ENCODE measurements at places on chromosomes 13 and 19.
A peak's percentile ranks its signal among the peaks of the same experiment; 100 is the strongest.

GRCh38 chr13:99596180-99596579 is 94.9 kb downstream of the TM9SF2 start:
- no peak for DNase-seq

- no peak for DNase-seq
These were observed 91.4 kb downstream of the COL4A1 start for GRCh38 chr13:110215606-110216005.

GRCh38 chr13:106686163-106686562 is 118.2 kb upstream of the ARGLU1 start:
- no peak for DNase-seq

DNA sequence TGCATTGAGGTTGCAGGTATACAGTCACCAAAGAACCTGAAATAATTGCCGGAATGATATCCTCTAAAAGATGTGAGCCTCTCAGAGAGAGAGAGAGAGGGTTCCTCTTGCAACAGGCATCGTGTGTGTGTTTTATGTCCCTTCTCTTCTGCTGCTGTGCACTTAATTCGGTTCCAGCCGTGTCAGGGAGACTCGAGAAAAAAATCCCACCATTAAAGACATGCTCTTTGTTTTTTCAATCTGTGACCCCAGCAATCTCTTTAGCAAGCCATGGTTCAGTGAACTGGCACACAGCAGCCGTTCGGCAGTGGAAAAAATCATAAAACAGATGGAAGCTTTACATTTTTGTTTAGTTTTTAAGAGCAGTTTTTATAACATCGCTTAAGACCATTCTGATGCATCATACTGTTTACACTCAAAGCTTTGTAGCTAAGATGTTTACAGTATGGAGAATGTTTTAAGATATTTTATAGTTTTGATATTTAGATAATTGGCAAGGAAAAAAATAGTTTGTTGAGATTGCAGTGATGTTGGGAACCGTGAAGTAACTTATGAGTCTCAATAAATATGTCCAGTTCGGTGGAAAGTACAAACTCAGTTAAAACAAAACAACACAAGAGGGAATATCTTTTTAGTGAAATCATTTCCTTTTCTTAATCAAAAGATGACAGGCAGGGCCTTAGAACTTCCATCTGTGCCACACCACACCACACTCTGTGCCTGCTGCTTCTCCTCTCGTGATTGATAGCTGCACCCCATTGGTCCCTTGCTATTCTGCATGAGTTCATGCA is 31.2 kb upstream of the ZNF536 start:
- no peak for DNase-seq

DNA sequence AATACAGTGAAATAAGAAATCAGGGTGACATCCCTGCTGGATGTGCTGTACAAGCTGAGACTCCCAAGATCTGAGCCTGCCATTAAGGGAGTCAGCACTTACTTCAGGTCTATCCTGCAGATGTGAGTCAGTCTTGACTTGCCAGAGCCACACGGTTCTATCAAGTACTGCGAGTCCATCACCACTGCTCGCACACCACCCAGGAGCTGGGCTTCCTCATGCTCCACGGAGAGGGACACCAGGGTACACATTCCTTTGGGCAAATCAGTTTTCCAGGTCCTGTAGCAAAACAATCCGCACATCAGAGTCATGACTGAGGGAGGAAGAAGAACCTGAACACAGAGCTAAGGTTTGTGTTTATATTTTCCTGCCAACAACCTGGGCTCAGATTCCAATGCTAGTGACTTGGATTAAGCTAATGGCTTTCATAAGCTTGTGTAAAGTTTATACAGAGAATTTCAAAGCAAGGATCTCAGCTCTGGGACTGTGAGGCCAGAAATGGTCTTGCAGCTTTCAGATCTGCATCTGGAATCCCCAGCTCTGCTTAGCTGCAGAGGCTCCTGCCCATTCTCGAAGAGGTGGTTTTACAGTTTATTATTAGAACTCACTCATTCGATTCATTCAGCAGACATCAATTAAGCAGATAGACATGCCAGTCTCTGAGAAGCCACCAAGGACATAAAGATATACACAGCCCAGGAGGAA is 90.6 kb downstream of the KL start:
- DNase-seq, result no peak

DNA sequence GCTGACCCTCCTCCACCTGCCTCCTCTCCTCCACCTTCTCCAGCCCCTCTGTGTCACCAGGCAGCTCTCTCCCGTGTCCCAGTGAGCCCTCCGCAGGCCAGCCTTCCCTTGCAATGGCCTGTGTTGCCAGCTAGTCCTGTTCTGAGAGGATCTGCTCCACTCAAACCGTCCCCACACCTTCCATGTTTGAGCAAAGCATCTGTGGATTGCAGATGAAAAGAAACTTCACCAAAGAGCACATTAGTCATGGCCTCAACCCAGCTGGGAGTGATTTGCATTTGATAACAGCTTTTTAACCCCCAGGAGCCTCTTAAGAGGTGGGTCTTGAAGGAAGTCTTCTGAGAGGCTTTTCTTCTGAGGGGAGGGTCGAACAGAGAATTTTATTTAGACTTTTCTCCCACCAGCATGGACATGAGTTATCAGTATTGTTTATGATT is 72.8 kb downstream of the COL4A2 start:
- DNase-seq, result no peak

GRCh38 chr13:98445340-98446233 is 131.3 kb downstream of the STK24 start:
- peak; percentile 78 for DNase-seq

DNA sequence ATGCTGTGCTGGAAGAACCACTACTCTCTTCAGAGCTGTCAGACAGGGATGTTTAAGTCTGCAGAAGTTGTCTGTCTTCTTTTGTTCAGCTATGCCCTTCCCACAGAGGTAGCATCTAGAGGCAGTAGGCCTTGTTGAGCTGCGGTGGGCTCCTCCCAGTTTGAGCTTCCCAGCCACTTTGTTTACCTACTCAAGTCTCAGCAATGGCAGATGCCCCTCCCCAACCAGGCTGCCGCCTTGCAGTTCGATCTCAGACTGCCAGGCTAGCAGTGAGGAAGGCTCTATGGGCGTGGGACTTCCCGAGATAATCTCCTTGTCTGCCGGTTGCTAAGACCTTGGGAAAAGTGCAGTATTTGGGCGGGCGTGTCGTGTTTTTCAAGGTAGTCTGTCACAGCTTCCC is 42.1 kb upstream of the UQCRFS1 start:
- DNase-seq, result no peak

- DNase-seq, result no peak
These were observed 301.9 kb downstream of the SPRY2 start for GRCh38 chr13:80039000-80039399.

DNA sequence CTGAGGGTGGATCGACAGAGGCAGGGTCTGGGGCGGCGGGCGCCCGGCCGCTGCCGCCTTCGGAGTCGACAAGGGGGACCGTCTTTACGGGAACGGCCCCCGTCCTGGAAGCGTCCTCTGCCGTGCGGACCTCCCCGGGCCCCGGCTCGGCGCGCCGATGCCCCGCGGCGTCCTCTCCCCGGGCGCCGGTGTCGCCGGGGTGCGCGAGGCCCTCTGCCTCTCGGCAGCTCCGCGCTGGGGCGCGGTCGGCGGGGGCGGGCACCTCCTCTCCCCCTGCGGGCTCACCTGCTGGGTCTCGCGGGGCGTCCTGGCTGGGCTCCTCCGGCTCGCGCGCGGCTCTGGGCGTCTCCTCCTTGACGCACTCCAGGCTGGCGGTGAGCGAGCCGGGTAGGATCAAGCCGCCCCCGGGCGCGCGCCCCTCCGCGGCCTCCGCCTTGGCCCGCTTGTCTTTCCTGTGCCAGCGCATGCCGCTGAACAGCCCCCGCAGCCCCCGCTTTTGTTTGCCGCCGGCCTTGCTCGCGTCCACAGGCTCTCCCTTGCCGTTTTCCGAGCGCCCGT is 1.5 kb downstream of the AMER2 start:
- no peak for DNase-seq

- DNase-seq, result no peak
These were observed 236.7 kb upstream of the SLITRK1 start for GRCh38 chr13:84118839-84119409.

DNA sequence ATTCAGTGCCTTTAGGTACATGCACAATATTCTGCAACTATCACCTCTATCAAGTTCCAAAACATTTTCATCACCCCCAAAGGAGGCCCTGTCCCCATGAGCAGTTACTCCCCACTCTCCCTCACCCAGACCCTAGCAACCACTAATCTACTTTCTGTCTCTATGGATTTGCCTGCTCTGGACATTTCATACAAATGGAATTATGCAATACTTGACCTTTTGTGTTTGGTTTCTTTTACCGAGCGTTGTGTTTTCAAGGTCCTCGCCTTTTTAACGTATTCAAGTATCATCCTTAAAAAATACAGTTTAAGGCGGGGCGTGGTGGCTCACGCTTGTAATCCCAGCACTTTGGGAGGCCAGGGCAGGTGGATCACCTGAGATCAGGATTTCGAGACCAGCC is 159.7 kb downstream of the IER2 start:
- no peak for DNase-seq

GRCh38 chr13:110351636-110352420 is 44.7 kb downstream of the COL4A2 start:
- no peak for DNase-seq

DNA sequence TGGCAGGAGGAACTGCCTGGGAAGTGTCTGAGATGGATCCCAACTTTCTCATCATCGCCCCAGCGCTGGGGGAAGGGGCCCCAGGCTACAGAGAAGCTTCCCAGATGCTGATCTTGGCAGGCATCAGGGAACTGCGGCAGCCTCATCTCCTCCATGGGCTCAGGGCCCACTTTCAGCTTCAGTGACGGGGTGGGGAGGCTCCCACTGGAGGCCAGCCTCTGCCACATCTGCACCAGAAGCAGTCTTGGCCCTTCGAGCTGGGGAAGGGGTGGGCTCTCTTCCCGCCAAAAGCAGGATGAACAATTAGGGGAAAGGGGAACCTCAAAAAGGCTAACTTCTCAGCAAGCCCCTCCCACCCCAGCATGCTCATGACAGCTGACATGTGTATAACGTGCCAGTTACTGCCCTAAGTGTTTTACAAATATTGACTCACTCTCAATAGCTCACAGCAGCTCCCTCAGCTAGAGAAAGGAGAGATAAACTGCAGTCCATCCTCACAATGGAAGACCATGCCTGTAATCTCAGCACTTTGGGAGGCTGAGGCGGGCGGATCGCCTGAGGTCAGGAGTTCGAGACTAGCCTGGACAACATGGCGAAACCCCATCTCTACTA is 7.1 kb upstream of the S1PR2 start:
- no peak for DNase-seq

- DNase-seq, result no peak
These were observed at the start of gene ITGBL1 for GRCh38 chr13:101452519-101453485. TSS of gene ITGBL1 (plus strand) at chr13:101452675. CDS start at chr13:101452834, 159 bp downstream.

DNA sequence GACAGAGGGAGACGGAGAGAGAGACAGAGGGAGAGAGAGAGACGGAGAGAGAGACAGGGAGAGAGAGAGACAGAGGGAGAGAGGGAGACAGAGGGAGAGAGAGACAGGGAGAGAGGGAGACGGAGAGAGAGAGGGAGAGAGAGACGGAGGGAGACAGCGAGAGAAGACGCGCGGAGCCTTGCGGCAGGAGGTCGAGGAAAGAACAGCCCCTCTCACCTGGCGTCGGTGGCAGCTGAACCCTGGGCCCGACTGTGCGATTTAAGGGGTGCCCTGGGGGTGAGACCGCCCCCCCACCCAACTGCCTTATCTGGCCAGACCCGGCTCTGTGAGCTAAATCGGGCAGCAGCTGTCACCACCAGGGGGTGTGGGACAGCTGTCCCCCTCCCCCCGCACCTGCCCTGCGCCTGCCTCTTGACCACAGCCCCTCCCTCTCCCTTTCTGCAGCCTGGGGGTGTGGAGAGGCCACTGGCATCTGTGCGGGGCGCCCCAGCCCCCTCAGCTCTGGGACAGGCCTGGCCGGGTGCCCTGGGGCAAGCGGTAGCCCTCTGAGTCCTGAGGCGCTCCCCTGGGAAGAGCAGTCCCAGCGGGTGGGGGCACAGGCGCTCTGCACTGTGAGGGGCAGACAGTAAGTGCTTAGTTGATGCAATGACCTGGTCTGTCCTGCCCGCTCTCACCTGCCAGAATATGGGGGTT is 10.8 kb downstream of the JOSD2 start:
- no peak for DNase-seq

- DNase-seq, result no peak
These were observed 37.6 kb downstream of the PIN1 start for GRCh38 chr19:9872618-9873242.

DNA sequence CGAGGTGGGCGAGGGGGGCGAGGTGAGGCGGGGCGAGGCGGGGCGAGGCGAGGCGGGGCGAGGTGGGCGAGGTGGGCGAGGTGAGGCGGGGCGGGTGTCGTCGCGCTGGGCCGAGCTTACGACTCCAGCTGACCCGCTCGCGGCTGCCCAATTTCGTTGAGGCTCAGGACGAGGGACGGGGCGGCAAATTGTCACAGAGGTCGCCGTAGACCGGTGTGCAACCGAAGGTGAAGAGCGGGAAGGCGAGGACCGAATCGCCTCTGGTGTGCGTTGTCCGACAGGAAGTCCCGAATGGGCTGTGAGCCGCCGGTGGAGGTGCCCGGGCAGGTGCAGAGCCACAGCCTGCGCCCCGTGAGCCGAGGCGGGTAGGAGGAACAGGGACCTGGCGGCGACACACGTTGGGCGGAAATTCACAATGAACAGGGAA is at the start of gene LACC1:
Gene LACC1, plus strand, starts transcription at position 150 of the 427 bp plus-strand sequence. CDS start 1,082 bp downstream, outside the sequence.
- peak; percentile 26 for DNase-seq

GRCh38 chr13:109963384-109963783 is 177.0 kb upstream of the IRS2 start:
- DNase-seq, result no peak

- DNase-seq, result no peak
These were observed 121.0 kb downstream of the MRPL57 start for GRCh38 chr13:21297447-21297846.

DNA sequence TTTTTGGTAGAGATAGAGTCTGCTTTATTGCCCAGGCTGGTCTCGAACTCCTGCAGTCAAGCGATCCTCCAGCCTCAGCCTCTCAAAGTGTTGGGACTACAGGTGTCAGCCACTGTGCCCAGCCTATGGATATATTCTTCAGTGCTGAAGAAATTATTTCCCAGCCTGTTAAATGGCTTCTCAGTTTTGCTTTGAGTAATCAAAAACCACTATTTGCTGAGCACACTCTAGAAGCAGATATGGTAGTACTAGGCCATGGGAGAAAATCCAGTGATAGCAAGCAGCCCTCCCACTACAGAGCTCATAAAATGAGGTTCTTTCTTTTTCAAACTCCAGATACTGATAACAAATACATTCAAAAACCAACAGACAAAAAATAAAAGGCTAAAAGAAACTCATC is 80.6 kb upstream of the CLDN10 start:
- DNase-seq, result no peak

DNA sequence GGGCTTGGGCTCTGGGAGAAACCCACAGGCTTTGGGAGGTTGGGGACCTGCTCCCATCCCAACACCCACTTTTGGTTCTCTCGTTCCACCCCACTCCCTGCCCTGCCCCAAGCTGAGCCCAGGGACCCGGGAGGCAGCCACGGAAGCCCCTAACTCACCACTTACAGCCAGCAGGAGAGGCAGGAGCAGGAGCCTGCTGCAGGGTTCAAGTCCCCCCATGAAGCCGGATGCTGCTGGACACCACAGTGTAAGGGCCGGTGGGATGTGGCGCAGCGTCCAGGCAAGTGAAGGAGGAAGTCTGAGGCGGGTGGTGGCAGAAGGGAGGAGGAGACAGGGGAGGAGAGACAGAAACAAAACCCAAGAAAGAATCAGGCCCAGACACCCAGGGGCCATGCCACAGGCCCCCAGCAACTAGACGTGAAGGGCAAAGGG is at the start of gene TYROBP:
Gene TYROBP, minus strand, starts transcription at position 286 of the 432 bp plus-strand sequence. Its CDS starts 67 bp downstream, at position 219.
- no peak for DNase-seq

GRCh38 chr19:2923510-2923909 is 21.3 kb downstream of the ZNF77 start:
- DNase-seq, result no peak

Measured in stimulated activated CD4-positive, alpha-beta T cell treated with anti-CD3 and anti-CD28 coated beads, Interleukin-1b, Interleukin-23, amount 100 ng/mL, for 48 hours (primary cell).